ENCODE measurements at places on chromosomes 6 and 20. TPM values are rescaled to one million over a fixed set of nuclear protein-coding genes. Genes with fewer than 3 reads are reported as not detected.

Gene NRM
- 6.5 TPM for total RNA-seq

Gene KHDC1L
- total RNA-seq, result 1.4 TPM

Gene HLA-DPA1
- 700 TPM for total RNA-seq

GRCh38 chr20:41137614-41138474 is 501 bp downstream of the PLCG1 start:
- peak overlapping the region; percentile 95 for H3K4me3 ChIP-seq
- H3K27me3 ChIP-seq, result no peaks in the 10 kb centered on the region
- peak overlapping the region; percentile 98 for H3K27ac ChIP-seq
- no peak for DNase-seq
- peaks cover 71% of the 10 kb centered on the region for H3K4me1 ChIP-seq

- no peak overlapping the region for H3K4me3 ChIP-seq
- no peaks in the 10 kb centered on the region for H3K27me3 ChIP-seq
- no peak for DNase-seq
- H3K36me3 ChIP-seq, result no peaks in the 10 kb centered on the region
- H3K27ac ChIP-seq, result no peak overlapping the region
- no peaks in the 10 kb centered on the region for H3K4me1 ChIP-seq
These were observed 231.5 kb upstream of the ID4 start for GRCh38 chr6:19605624-19606023.

DNA sequence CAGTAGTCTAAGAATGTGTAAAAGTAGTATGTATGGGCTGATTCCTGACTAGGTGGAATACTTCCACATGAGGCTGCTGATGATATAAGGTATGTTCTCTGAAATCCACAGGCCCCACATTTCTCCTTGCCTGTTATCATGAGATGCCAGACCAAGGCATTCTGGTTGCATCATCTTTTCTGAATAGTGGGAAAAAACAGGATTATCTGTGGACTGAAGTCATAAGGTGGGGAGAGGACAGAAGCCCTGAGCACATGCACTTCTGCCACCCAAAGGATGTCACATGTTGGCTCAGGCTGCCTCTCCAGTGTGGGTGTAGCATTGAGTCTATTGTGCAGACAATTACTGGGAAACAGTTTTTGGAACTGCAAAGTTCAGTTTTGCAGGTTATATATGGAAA is 184.5 kb upstream of the RAB32 start:
- H3K4me3 ChIP-seq, result no peak overlapping the region
- no peak overlapping the region for H3K27ac ChIP-seq
- no peak for DNase-seq
- H3K36me3 ChIP-seq, result no peaks in the 10 kb centered on the region
- no peaks in the 10 kb centered on the region for H3K27me3 ChIP-seq

Measured in thymus (tissue), 14 donors.